Omental fat pad (tissue), 4 donors: ENCODE measurements at places on chromosomes 11 and 22.

DNA sequence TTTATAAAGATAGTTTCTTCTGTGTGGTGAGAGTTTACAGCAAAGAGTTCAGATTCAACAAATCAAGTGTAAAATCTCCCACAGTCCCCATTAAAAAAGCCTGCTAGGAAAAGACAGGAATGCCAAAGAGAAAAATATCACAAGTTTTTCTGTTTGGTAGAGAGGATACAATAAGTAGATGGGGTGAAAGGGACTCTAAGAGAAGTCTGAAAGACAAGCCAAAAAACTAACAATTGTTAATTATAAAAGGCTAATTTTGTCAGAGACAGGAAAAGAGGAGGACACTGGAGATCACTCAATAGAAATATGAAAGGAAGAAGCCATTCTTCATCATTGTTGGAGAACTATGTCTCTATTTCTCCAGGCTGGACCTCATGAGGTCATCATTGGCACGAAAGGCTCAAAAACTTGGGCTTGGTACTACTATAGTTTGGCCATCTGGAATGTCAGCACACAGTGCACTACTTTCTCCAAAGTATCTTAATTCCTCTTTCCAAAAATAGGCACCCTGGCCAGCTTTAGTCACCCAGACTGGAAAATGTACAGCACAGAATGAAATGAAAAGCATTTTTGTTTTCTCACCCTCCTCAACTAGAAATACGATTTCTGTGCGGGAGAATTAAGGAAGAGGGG lies 531 bp upstream of the SOX6 start:
- no peak for DNase-seq

- no peak for DNase-seq
These were observed 14.3 kb upstream of the BCL9L start for GRCh38 chr11:118939953-118940598.

DNA sequence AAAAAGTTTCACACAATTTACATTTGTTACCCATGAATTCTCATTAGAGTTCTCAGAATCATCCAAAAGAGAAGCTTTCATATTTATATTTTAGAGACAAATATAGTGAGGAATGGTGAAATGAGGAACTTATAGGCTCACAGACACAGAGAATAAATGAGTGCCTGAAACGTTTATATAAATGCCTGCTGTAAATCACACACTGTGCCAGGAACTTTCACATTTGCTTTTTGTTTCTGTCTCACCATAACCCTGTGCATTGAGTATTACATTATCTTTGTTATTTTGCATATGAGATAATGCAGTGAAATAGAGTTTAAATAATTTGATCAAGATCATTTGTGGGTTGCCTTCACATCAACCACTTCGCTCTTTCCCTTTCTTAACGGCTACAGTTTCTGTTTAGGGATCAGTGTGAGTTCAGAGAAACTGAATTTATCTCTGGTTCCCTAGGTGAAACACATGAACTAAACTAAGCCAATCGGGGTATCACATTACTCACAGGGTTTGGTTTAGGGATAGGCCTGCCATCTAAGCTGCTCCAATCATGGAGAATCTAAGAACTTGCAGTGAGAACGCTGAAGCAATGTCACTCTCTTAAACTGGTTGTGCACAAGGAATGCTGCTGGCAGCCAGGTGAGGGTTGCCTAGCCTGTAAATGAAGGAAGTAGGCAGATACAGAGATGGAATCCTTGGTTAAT lies 1339.2 kb upstream of the TENM4 start:
- no peak for DNase-seq

- no peak for DNase-seq
These were observed 419.8 kb upstream of the CCDC179 start for GRCh38 chr11:23280088-23280487.
